ENCODE measurements at places on chromosomes 12 and 14.
A peak's percentile ranks its signal among the peaks of the same experiment; 100 is the strongest.

- DNase-seq: peak; percentile 41
Observed at GRCh38 chr14:21300892-21301291, 21.0 kb downstream of the RPGRIP1 start.

DNA sequence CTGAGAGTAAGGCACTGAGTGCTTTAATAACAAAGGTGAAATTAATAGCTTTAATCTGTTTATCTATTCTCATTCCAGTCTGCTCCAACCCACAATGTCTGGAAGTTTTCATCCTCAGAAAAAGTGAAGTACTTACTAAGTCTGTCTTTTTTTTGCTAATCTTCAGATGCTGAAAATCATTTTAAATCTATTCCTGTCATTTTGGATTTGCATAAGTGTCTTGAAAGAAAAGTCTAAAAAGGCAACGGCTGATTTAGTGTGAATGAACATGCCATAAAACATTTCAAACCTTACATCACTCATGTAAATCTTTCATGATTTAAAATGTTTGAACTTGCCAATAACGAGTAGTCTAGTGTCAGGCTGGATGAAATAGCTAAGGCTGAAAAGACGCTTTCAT lies 685.6 kb downstream of the RPS29 start:
- no peak for DNase-seq

DNA sequence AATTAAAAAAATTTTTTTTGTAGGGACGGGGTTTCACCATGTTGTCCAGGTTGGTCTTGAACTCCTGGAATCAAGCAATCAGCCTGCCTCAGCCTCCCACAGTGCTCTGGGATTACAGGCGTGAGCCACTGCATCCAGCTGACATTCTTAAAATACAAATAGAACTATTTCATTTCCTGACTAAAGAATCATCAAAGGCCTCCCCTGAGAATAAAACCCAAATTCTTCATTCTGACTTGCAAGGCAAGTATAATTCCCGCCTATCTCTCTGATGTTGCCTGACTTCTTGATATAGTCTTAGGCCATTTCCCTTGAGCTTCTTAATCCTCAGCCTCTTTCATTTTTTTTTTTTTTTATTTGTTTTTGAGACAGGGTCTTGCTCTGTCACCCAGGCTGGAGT lies 4.4 kb upstream of the BICD1 start:
- DNase-seq: no peak

GRCh38 chr12:47858511-47859266 lies 39.0 kb upstream of the HDAC7 start:
- no peak for DNase-seq

GRCh38 chr14:54975856-54976255 lies 51.0 kb downstream of the WDHD1 start:
- no peak for DNase-seq

DNA sequence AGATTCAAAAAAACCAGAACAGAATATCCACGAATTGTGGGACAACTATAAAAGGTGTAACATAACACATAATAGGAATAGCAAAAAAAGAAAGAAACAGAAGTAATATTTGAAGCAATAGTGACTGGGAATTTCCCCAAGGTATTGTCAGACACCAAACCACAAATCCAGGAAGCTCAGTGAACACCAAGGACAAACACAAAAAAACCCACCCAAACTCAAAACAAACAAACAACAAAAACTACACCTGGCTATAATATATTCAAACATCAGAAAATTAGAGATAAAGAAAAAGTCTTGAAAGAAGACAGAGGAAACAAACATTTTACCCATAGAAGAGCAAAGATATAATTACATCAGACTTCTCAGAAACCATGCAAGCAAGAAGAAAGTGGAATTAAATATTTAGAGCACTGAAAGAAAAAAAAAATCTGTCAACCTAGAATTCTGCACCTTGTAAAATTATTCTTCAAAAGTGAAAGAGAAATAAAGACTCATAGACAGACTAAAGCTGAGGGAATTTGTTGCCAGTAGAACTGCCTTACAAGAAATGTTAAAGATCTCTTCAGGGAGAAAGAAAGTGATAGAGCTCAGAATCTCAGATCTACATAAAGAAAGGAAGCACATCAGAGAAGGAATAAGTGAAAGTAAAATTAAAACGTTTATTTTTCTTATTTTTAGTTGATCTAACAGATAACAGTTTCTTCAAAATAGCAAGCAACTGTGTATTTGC lies 12.1 kb upstream of the HMGA2 start:
- DNase-seq: no peak

GRCh38 chr14:20601522-20601921 lies 10.3 kb upstream of the RNASE12 start:
- no peak for DNase-seq

- DNase-seq: no peak
Observed at GRCh38 chr12:31315044-31315715, 10.8 kb downstream of the SINHCAF start.

DNA sequence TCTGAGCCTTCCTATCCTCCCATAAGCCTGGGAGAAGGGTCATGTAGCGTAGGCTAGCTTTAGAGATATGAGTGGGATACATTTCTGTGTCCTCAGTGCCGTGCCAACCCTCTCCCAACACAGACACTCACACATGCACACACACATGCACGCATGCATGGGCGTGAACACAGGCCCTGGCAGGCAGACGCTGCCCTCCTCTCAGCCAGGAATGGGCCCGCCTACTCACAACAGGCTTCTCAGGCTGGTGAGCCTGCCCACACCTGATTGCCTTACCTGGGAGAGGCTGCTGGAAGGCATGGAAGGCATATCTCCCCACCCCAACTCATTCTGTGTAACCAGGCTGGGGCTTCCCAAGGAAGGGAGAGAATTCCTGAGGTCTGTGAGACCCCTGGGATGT lies 12.8 kb upstream of the ACVR1B start:
- DNase-seq: no peak

GRCh38 chr12:53046655-53047220 lies 3.1 kb upstream of the TNS2 start:
- DNase-seq: no peak

- no peak for DNase-seq
Observed at GRCh38 chr12:125310461-125310860, 245.2 kb downstream of the AACS start.

GRCh38 chr12:4849795-4850345 lies 59.8 kb upstream of the KCNA1 start:
- no peak for DNase-seq

DNA sequence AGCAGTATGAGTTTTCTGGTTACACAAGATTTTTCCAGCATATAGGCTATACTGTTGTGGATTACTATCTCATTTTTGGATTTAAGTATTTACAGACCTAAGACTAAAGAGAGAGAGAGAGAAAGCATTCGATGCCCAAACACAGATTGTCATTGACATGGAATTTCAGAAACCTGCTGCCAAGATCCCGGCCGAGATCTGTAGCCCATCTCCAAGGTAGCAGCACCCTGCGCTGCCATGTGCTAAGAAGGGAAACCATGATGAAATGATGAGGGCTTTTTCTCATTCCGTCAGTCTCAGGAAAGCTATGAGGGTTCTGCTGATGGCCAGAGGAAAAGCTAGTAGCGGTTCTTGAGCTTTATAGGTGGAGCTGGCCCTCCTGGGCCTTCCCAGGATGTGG lies 135.6 kb upstream of the EVL start:
- no peak for DNase-seq

GRCh38 chr12:115370650-115371049 lies 686.7 kb upstream of the TBX3 start:
- DNase-seq: no peak

- DNase-seq: no peak
Observed at GRCh38 chr12:94225947-94226630, 77.7 kb downstream of the PLXNC1 start.

GRCh38 chr12:28258998-28259397 lies 68.7 kb downstream of the CCDC91 start:
- no peak for DNase-seq

- DNase-seq: no peak
Observed at GRCh38 chr14:90842726-90843125, 26.5 kb upstream of the TTC7B start.

DNA sequence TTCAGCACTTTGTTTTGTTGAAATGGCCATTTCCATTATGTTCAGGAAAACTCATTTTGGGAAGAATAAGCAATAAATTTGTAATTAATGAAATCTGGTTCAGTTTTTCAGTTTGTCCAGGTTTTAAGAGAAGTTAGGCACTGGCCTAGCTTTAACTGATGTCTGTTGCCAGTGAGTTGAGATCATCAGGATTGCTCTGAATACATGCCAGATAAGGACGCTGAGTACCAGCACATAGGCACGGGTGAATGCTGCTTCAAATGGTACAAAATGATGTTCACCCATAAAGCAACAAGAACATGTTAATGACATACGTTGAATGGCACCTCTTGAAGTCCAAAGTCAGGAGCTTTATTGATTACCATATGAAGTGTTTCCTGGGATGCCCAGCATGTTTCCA lies 46.5 kb downstream of the PIWIL1 start:
- no peak for DNase-seq

GRCh38 chr12:104358353-104359003 lies 54.9 kb downstream of the EID3 start:
- DNase-seq: peak; percentile 46

DNA sequence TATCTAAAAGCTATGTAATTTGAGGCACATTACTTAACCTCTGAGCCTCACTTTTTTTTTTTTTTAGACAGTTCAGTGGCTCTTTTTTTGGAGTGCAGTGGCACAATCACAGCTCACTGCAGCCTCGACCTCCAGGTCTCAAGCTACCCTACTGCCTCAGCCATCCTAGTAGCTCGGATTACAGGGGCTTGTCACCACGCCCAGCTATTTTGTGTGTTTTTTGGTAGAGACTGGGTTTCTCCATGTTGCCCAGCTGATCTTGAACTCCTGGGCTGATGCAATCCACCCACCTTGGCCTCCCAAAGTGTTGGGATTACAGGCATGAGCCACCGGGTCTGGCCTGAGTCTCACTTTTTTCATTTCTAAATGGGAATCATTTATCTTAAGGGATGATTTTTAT lies 192.0 kb upstream of the PDZRN4 start:
- no peak for DNase-seq
